Stimulated activated CD8-positive, alpha-beta memory T cell treated with anti-CD3 and anti-CD28 coated beads, Interleukin-4, amount 100 ng/mL, for 1 hour (primary cell): ENCODE measurements at places on chromosomes 3 and 15.

GRCh38 chr3:143147707-143148106 is 28.1 kb downstream of the CHST2 start:
- DNase-seq = no peak

DNA sequence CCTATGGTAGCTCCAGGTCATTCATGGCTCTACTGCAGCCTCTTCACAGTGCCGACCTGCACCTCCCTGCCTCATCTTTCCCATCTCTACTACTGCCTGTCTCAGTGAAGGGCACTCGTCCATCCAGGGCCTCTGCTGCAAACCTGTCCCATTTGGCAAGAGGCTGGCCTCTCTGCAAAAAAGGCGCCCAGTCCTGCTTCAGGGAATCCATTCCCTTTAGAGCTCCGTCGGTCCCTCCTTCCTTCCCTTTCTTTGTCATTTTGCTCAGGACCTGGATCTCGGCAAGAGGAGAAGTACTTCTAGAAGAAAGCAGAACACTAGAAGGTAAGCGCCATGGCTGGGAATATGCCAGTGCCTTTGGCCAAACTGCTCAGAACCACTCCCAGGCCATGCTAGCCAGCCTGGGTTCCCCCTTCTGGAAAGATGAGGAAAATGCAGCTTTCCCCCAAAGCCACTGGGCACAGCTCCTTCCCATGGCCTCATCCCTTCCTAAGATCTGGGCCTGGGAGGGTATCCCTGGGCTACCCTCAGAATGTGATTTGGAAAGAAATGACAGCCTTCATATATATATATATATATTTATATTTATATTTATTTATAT is 6.4 kb upstream of the ISL2 start:
- no peak for DNase-seq

DNA sequence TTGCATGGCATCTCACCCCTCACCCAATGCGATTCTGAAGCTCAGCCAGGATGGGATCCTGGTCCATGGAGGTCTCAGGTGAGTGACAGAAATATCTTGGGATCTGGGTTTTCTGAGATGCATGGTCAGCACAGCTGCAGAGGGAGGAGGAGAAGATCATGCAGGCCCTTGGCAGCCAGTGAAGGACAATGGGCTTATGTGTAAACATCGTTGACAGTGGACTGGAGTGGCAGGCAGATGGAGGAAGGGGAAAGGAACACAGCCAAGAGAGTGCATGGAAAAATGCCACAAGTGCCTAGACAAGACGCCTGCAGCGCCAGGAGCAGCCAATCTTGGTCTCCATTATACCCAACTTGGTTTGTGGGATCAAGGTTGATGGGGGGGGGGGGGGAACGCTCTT is 347.9 kb downstream of the MCTP2 start:
- DNase-seq = no peak

DNA sequence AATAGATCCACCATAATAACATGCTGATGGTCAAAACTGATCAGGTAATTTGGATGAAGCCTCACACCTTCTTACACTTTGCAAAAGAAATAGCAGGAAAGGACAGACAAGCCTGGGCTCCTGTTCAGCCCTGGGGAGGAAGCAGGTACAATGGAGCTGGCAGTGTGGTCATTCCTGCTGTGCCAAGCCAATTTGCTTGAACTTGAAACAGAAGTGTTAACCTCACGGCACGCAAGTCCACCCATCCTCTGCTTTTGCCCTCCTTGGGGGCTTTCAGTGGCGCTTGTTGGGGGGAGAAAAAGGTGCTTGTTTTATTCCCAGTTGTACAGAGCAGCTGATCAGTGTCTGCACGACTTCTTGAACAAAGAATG is 36.8 kb upstream of the RFTN1 start:
- DNase-seq = no peak

- DNase-seq = no peak
Measured at GRCh38 chr15:91717811-91718210, 135.7 kb upstream of the SLCO3A1 start.

DNA sequence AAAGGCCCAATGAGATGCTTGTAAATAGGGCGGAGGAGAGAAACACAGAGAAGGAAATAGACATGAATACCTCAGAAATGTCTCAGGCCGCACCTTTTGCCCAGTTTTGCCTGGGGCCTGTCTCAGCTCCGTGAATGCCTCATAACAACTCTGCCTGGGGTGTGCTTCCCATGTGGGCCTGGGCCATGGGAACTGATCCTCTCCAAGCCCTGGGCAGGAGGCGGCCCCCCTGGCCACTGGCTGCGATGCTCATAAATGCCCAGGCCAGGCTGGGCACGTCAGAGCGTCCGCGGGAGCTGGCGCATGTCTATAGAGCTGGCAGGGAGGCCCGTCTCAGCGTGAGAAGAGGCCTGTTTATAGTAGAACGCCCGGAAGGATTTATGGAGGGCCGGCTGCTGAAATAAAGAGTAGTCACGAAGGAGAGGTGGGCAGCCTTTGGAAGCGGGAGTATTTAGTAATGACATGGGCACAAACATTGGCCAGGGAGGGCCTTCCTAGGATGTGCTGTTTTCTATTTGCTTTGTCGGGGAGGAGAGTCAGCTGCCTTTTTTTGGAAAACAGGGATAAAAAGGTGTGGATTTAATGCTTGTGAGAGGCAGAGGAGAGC is 85.9 kb upstream of the IGF1R start:
- DNase-seq = no peak
